GM03348 (cell line): ENCODE measurements at places on chromosomes 1 and 21.
A peak's percentile ranks its signal among the peaks of the same experiment; 100 is the strongest.

DNA sequence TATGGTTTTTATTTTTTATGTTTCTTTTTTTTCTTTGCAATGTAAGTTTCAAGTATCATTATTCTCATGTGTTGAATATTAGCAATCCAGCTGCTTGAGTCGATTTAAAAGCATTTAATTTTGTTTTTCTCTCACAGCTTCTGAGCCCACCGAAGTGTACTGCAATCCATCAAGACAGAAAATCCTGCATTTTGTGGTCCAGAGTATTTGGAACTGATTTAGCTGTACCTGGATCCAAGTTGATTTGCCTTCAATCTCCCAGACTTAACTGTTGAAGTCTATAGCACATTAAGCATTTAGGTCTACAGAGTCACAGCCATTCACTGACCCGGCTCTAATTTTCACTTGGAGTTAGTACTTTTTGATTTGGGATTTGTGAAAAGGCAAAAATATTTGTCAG, 622.9 kb upstream of the ADAMTS5 start:
- DNase-seq: no peak

GRCh38 chr1:93964777-93965200, 55.6 kb upstream of the GCLM start:
- peak; percentile 35 for DNase-seq

- no peak for DNase-seq
Measured at GRCh38 chr1:111737216-111738132, 1.7 kb downstream of the INKA2 start.

DNA sequence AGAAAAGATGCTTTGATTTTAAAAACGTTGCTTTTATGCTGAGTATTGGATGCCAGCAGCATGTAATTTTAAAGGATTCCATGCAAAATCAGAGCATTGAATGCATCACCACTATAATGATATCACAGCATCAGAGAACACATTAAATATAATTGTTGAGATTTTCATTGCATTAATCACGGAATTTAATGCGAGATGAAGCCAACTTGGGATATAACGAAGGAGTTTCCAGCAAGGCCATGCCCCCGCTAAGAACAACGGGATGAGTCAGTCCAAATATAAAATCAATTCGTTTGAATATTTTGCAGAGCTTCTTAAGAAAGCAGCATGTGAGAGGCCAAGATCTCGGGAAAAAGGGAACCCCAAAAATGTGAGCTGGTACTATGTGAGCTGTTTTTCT, 423.4 kb upstream of the CHRM3 start:
- DNase-seq: no peak

- DNase-seq: no peak
Measured at GRCh38 chr1:10648689-10649516, 147.5 kb downstream of the CASZ1 start.

- DNase-seq: no peak
Measured at GRCh38 chr1:246779561-246780175, 55.5 kb downstream of the SCCPDH start.

DNA sequence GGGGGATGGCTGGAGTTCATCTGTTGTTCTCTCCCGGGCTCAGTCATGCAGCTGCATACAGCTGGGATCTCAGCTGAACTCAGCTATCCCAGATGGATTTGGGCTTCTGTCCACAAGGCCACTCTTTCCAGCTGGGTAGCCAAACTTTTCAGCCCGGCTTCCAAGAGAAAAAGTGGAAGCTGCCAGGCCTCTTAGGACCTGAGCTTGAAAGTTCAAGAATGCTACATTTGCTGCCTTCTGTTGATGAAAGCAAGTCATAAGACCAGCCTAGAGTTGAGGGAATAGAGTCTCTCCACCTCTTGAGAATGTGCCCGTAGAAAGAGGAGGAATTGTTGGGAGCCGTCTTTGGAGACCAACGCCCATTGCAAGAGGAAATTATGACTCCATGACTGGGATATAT, 95.3 kb downstream of the C1orf21 start:
- no peak for DNase-seq

- no peak for DNase-seq
Measured at GRCh38 chr1:83994111-83994510, 4.8 kb downstream of the TTLL7 start.

GRCh38 chr1:236823559-236823958, 28.5 kb downstream of the MTR start:
- DNase-seq: no peak

GRCh38 chr1:100955322-100955721, 59.4 kb downstream of the SLC30A7 start:
- DNase-seq: peak; percentile 77

DNA sequence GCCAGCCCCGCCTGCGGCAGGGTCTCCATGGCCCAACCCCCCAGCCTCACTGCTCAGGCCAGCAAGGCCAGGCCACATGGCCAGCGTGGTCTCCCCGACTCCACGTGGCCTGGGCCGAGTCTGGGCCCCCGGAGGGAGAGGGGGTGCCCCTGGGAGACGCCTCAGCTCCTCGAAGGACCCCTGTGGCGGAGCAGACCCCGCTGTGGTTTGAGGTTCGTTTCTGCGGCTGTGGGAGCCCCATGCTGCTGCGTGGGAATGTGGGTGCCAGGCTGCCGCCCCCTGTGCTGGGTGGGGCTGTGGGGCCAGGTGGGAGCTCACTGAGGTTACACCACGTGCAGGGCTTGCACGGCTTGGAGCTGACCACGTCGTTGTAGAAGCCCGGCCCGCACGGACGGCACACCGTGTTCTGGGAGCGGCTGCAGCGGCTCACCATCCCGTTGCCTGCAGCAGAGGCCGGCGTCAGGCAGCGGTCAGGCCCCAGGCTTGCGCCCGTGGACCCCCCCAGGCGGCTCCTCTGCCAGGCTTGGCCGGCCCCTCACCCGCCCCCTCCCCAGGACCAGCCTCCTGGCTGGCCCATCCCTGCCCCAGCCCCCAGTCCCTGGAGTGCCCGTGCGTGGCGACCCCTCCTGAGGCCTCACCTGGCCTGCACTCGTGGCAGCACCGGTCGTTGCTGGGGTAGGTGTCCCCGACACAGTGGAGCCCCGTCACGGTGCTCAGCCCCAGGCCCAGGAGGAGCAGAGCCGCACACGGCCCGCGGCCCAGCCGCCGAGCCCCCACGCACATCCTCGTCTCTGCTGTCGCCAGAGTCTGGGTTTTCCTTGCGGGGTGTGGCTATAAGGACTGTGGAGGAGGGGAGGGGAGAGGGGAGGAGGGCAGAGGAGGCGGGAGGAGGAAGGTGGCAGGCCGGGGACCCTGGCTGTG, at the start of gene TNFRSF4:
TNFRSF4 (minus strand) TSS at position 809 of the 921 bp plus-strand sequence; CDS start at position 783, 26 bp downstream.
- no peak for DNase-seq

DNA sequence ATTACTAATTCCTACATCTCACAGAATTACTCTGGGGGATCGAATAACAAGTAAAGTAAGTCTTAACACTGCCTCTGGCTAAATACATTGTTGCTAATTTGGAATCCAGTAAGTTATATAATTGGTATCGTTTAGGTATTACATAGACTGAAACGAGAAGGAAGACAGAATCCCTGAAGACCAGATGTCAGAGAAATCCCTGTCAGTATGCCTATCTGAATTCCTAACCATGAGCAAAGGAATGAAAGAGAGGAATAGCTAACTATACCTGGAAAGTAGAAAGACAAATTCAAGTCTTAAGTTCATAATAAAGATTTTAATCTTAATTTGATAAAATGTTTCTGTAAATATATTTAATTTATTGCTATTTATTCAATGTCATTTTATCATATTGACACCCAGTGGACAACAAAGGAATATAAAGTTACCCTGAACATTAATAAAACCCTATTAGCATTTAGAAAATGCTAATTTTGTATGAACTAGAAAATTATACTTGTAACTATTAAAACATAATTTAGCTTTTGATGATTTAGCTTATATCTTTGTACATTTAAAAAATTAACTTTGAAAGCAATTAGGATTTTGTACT, 11.4 kb downstream of the DEPDC1 start:
- no peak for DNase-seq

DNA sequence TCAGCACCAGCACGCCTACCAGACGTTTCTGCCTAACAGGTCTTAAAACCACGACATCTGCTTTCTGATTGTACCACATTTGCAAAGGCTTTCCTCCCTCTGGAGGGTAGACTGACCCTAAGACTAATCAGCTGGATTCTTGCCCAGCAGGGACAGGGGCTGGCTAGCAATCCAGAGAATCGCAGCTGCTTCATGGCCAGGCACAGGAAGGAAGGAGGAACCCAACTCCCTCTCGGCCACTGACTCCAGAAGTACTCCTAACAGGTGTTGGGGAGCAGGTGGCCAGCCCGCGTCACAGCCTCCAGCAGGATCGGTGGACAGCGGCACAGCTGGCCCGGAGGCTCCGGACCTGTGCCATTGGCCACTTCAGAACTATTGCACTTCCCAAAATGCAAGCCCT, 180.8 kb downstream of the NPHP4 start:
- DNase-seq: no peak

- no peak for DNase-seq
Measured at GRCh38 chr1:69494221-69494620, 73.5 kb upstream of the LRRC7 start.

GRCh38 chr1:30132602-30133286, 590.6 kb downstream of the MATN1 start:
- DNase-seq: no peak

DNA sequence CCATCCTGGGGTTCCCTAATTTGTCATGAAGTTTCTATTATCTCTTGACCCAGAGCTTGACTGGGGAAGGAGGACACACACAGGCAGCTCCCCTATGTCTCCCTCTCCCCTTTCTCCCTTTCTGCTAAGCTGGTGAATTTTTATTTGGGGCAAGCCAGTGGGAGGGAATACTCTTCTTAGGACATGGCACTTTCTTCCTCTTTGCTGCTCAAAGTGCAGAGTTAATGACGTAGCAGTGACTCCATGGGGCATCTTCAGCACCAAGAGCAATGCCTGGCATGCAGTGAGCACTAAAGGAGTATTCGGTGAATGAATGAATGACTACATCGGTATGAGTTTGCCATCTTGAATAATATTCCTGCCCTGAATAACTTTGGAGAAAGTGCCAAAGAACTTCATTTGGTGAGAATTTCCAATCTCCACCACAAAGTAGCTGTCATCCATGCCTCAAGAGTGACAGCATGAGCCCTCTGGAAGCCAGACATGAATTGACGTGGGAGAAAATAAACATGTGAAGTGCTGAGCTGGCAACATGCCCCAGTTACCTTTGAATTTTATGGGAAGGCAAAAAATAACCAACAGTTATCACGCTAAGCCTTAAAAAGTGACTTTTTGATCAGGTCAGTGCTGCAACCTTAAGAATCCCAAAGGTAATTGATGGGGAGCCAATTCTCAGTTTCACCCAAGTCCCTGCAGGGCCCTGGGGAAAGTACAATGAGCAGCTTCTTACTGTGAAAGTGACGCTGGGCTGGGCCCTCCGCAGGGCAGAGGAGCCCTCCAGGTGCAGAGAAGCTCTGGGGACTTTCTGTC, 22.1 kb upstream of the ATF3 start:
- DNase-seq: no peak

GRCh38 chr21:39033878-39034589, 149.2 kb downstream of the PSMG1 start:
- no peak for DNase-seq

DNA sequence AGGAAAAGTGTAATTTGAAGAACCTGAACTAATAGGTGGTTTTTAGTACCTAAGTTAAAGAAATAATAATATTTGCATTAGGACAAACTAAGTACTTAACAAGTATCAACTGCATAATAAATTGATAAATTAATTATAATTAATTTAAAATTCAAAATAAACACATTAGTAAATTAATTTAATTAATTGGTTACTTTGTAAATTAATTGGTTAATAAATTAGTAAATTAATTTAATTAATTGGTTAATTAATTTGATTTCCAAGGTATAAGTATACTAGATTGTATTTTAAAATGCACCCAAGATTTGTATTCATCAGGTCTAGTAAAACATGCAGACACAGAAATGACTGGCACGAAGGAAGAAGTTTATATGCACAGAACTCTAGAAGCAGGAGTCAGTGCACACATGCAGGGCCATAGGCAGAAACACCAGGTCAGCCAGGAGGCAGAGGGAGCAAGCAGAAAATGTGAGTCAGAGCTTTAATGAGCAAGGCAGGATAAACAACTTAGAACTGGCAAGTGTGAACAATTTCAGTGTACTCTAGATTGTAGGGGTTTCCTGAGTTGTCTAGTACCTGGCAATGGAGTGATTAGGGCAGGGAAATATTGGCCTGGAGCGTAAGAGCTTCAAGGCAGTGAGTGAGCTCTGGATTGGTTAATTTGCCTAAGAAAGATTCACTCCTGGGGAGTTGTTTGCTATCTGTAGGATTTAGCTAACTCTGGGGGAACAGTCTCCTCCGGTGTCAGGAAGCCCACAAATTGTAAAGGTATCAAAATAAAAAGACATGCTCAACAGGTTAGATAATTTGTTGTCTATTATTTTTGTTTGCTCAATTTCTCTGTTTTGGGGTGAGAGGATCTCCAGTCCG, 665.7 kb downstream of the MRPL39 start:
- no peak for DNase-seq

GRCh38 chr1:50704126-50704525, 255.9 kb downstream of the FAF1 start:
- peak; percentile 70 for DNase-seq

DNA sequence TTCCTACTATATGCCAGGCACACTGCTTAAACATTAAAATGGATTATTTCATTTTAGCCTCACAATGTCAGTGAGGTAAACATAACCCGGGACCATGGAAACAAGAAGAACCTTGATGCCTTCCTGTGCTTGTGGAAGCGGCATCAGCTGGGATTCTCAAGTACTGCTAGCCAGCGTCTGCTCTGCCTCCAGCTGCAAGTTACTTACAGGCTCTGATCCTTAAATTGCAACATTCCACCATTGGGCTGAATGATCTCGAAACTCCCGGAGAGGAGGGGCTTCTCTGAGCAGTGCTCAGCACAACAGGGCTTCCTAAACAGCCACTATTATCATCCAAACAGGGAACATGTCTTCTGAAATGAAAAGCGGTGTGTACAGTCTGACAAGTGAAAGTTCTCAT, 6.7 kb upstream of the MAN1C1 start:
- DNase-seq: no peak

DNA sequence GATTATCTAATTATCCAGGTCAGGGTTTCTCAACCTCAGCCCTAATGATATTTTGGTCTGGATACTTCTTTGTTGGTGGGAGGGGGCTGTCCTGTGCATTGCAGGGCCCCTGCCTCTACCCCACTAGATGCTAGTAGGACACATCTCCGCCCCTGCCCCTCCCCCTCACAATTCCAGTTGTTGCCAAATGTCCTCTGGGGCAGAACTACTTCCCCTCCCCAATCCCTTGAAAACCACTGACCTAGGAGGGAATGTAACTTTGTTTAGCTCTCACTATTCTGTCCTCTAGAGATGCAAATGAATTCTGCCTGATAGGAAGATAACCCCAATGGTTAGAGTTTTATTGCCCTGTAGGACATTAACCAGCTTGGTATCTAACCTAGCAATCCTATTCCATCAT, 8.1 kb downstream of the CACNA1S start:
- DNase-seq: no peak

DNA sequence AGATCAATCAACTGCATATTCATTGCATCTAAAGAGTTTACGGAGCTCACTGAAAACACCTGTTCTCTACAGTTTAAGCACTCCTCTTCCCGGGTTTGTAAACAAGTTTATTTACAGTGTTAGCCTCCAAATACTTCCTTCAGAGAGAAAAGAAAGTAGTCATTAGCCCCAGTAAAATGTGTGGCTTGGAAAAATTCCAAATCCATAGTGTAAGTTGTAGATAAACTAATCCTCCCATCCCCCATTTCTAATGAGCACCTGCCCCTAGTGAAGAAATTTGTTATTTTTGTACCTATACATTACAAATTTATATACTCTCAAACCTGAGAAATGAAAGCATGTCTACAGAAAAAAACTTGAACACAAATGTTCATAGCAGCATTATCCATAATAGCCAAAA, 21.9 kb downstream of the PUM1 start:
- no peak for DNase-seq

GRCh38 chr1:176791906-176792305, 328.9 kb downstream of the PAPPA2 start:
- peak; percentile 62 for DNase-seq

GRCh38 chr1:37652976-37653375, 18.3 kb upstream of the RSPO1 start:
- no peak for DNase-seq
